Hindlimb muscle (tissue), 1 donor: ENCODE measurements at places on chromosomes 1 and 21. TPM values are rescaled to one million over a fixed set of nuclear protein-coding genes. Genes with fewer than 3 reads are reported as not detected.

FAM110D gene
- 0.98 TPM for polyA plus RNA-seq

RAB13 gene
- 74.0 TPM for polyA plus RNA-seq

PLEKHA6 gene
- polyA plus RNA-seq = 12.7 TPM

TCHHL1 gene
- not detected for polyA plus RNA-seq

ATAD3C gene
- 0.90 TPM for polyA plus RNA-seq

SHISA4 gene
- 89.2 TPM for polyA plus RNA-seq

IRF6 gene
- polyA plus RNA-seq = 0.83 TPM

ELAPOR1 gene
- polyA plus RNA-seq = 0.27 TPM

SLC1A7 gene
- 0.41 TPM for polyA plus RNA-seq

S100B gene
- 10.1 TPM for polyA plus RNA-seq

TCEA3 gene
- polyA plus RNA-seq = 430 TPM

CCDC30 gene
- 2.5 TPM for polyA plus RNA-seq

KTI12 gene
- polyA plus RNA-seq = 2.5 TPM

OR6N1 gene
- not detected for polyA plus RNA-seq

RGL1 gene
- 21.6 TPM for polyA plus RNA-seq

HSD3B1 gene
- polyA plus RNA-seq = not detected

MTARC1 gene
- 5.7 TPM for polyA plus RNA-seq

CDKN2C gene
- 13.1 TPM for polyA plus RNA-seq

RAVER2 gene
- 19.6 TPM for polyA plus RNA-seq

TMPRSS15 gene
- polyA plus RNA-seq = 0.89 TPM

DMRTA2 gene
- polyA plus RNA-seq = 0.32 TPM

TIAM1 gene
- 11.9 TPM for polyA plus RNA-seq

CD52 gene
- polyA plus RNA-seq = 2.2 TPM

EPHA10 gene
- polyA plus RNA-seq = not detected

UBE2U gene
- polyA plus RNA-seq = not detected

CDA gene
- polyA plus RNA-seq = 0.52 TPM

CADM3 gene
- 0.92 TPM for polyA plus RNA-seq

TNFRSF8 gene
- polyA plus RNA-seq = 0.34 TPM

HYI gene
- 23.4 TPM for polyA plus RNA-seq

TARS2 gene
- polyA plus RNA-seq = 27.9 TPM

GJC2 gene
- 1.2 TPM for polyA plus RNA-seq

LRRC53 gene
- not detected for polyA plus RNA-seq

KCNA2 gene
- 0.52 TPM for polyA plus RNA-seq

CNTN2 gene
- polyA plus RNA-seq = 0.72 TPM

EXO1 gene
- 7.0 TPM for polyA plus RNA-seq

TMED5 gene
- polyA plus RNA-seq = 27.9 TPM

LAD1 gene
- polyA plus RNA-seq = 17.8 TPM
